ENCODE measurements at places on chromosomes 6 and 20. TPM values are rescaled to one million over a fixed set of nuclear protein-coding genes. Genes with fewer than 3 reads are reported as not detected.

The ATP9A gene
- polyA plus RNA-seq = 5.1 TPM

The KHDC1 gene
- polyA plus RNA-seq = 0.16 TPM

The ZDHHC14 gene
- 5.7 TPM for polyA plus RNA-seq

The TMEM244 gene
- polyA plus RNA-seq = not detected

The SNX3 gene
- 98.0 TPM for polyA plus RNA-seq

The CD24 gene
- 15.0 TPM for polyA plus RNA-seq

The TXLNB gene
- polyA plus RNA-seq = not detected

The RAET1L gene
- not detected for polyA plus RNA-seq

The ENPP3 gene
- polyA plus RNA-seq = 1.4 TPM

The TFAP2A gene
- polyA plus RNA-seq = not detected

The DCBLD1 gene
- 4.3 TPM for polyA plus RNA-seq

The ARHGAP40 gene
- polyA plus RNA-seq = not detected

The SLC22A7 gene
- polyA plus RNA-seq = 284 TPM

The RAD21L1 gene
- polyA plus RNA-seq = not detected

The MYCT1 gene
- polyA plus RNA-seq = 4.0 TPM

The PLCB4 gene
- polyA plus RNA-seq = 0.14 TPM

The CCN2 gene
- 26.9 TPM for polyA plus RNA-seq

The APCDD1L gene
- polyA plus RNA-seq = 0.04 TPM

The MICB gene
- polyA plus RNA-seq = 0.19 TPM

The DNAJC5 gene
- 8.2 TPM for polyA plus RNA-seq

The BTN3A1 gene
- 2.3 TPM for polyA plus RNA-seq

The C6orf52 gene
- 0.71 TPM for polyA plus RNA-seq

The CYP39A1 gene
- polyA plus RNA-seq = 29.8 TPM

The MEI4 gene
- polyA plus RNA-seq = 0.42 TPM

The SOX18 gene
- 5.8 TPM for polyA plus RNA-seq

The CDK19 gene
- polyA plus RNA-seq = 1.8 TPM

The HLA-DMB gene
- 7.3 TPM for polyA plus RNA-seq

The TTK gene
- 0.36 TPM for polyA plus RNA-seq

The WFDC2 gene
- 1.3 TPM for polyA plus RNA-seq

The DDO gene
- 6.4 TPM for polyA plus RNA-seq

The ARMC12 gene
- polyA plus RNA-seq = 0.64 TPM

The DNMT3B gene
- 0.26 TPM for polyA plus RNA-seq

The SLC22A3 gene
- 15.4 TPM for polyA plus RNA-seq

The JPH2 gene
- polyA plus RNA-seq = not detected

The TRIM40 gene
- polyA plus RNA-seq = not detected

The CLDN20 gene
- 0.26 TPM for polyA plus RNA-seq

The PRPF6 gene
- 22.0 TPM for polyA plus RNA-seq

The NELFE gene
- polyA plus RNA-seq = 14.2 TPM

The FAM135A gene
- 2.7 TPM for polyA plus RNA-seq

The MAP3K5 gene
- 2.9 TPM for polyA plus RNA-seq

The AGER gene
- 0.91 TPM for polyA plus RNA-seq

The SLC4A11 gene
- 0.08 TPM for polyA plus RNA-seq

The SLC12A5 gene
- polyA plus RNA-seq = 1.5 TPM

Data from liver (tissue), 10 donors.